ENCODE measurements at places on chromosomes 12 and 14.
A peak's percentile ranks its signal among the peaks of the same experiment; 100 is the strongest.

- no peaks in the 10 kb centered on the region for H3K36me3 ChIP-seq
- H3K4me1 ChIP-seq = no peaks in the 10 kb centered on the region
- H3K4me3 ChIP-seq = no peak overlapping the region
- no peak for DNase-seq
Measured at GRCh38 chr12:19382111-19382526, 57.2 kb upstream of the AEBP2 start.

DNA sequence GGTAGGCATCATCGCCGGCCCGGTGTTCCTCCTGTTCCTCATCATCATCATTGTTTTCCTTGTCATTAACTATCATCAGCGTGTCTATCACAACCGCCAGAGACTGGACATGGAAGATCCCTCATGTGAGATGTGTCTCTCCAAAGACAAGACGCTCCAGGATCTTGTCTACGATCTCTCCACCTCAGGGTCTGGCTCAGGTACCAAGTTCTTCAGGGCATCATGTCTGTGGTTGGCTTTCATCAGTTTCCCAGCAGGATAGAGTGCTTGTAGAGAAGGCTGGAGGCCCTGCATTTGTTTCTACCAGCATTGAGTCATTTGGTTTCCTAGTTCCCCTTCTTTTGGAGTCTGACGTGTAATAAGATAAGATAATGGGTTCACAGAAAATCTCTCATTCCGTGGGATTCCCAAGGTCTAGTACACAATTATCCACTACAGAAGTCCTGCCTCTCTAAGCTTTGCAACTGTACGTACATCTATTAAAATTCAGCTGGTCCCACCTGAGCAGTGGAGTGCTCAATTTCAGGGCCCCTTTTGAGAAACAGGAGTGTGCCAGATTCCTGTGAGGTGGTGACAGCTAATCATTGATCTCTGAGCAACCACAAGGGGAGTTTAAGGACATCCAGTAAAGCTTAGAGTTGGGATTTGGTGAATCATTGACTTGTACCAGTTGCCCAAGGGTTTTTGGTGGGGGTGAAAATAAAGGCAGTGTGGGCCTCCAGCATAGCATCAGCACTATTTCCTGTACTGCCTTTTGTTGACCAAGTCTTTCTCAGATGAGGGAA lies 25.1 kb downstream of the ACVR1B start:
- no peaks in the 10 kb centered on the region for H3K27me3 ChIP-seq
- DNase-seq = no peak
- H3K36me3 ChIP-seq = no peaks in the 10 kb centered on the region
- peaks cover 37% of the 10 kb centered on the region for H3K4me1 ChIP-seq

GRCh38 chr12:59695379-59695778 lies 99.5 kb downstream of the SLC16A7 start:
- H3K4me3 ChIP-seq = no peak overlapping the region
- peaks cover 2% of the 10 kb centered on the region for H3K36me3 ChIP-seq
- H3K27me3 ChIP-seq = no peaks in the 10 kb centered on the region
- no peak overlapping the region for H3K27ac ChIP-seq
- DNase-seq = no peak
- H3K4me1 ChIP-seq = no peaks in the 10 kb centered on the region

GRCh38 chr12:39426636-39427240 lies 16.2 kb downstream of the KIF21A start:
- no peaks in the 10 kb centered on the region for H3K27me3 ChIP-seq
- DNase-seq = no peak
- no peak overlapping the region for H3K4me3 ChIP-seq
- H3K36me3 ChIP-seq = no peaks in the 10 kb centered on the region
- no peaks in the 10 kb centered on the region for H3K4me1 ChIP-seq

DNA sequence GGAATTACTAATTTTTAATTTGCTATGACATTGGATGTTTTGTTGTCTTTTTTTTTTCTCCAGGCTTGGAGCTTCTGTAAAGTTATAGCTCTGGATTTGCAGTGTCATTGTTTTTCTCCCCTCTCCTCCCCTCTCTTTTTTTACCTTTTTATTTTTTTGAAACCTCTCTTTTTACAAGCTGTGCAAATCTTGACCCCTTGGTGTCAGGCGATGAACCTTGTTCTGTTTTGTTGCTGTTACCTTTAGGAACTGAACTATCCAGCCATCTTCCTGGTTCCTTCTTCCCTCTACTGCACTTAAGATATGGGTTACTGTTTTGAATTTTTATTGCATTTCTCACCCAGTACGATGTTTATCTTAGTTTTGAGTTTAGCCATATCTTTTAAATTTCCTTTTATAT lies 13.7 kb downstream of the KTN1 start:
- no peaks in the 10 kb centered on the region for H3K36me3 ChIP-seq
- DNase-seq = no peak
- H3K27ac ChIP-seq = no peak overlapping the region
- H3K4me3 ChIP-seq = no peak overlapping the region
- H3K27me3 ChIP-seq = no peaks in the 10 kb centered on the region
- no peaks in the 10 kb centered on the region for H3K4me1 ChIP-seq

DNA sequence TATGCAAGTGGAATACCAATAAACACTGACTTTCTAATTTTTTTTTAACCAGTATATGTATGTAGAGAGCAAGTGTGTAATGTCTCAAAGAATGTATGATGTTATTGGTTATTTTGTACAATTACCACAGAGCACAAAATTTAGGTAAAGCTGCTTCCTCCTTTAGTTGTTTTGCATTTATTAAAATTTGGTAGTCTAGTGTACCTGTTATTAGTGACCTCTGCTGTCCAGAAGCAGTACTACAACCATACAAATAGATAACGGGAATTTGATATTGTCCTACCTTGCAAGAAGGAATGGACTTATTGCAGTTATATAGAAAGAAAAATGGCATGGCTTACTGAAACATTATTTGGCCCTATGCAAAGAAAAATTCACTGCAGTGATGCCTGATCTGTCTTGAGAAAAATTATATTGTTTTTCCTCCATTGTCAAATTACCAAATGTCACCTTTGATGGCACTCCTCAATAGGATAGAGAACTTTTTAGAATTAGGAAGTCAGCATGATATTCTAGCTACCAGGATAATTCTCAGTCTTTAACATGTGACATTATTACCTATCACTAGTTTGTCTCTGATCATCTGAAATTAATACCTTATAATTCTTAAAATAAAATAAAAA lies 153.9 kb upstream of the RMST start:
- peaks cover 2% of the 10 kb centered on the region for H3K27me3 ChIP-seq
- no peaks in the 10 kb centered on the region for H3K36me3 ChIP-seq
- no peak overlapping the region for H3K27ac ChIP-seq
- peaks cover 16% of the 10 kb centered on the region for H3K4me1 ChIP-seq
- peak; percentile 77 for DNase-seq

- H3K27ac ChIP-seq = no peak overlapping the region
- no peak overlapping the region for H3K4me3 ChIP-seq
- peak; percentile 51 for DNase-seq
- no peaks in the 10 kb centered on the region for H3K27me3 ChIP-seq
Measured at GRCh38 chr12:6735448-6736191, 11.8 kb downstream of the COPS7A start.

DNA sequence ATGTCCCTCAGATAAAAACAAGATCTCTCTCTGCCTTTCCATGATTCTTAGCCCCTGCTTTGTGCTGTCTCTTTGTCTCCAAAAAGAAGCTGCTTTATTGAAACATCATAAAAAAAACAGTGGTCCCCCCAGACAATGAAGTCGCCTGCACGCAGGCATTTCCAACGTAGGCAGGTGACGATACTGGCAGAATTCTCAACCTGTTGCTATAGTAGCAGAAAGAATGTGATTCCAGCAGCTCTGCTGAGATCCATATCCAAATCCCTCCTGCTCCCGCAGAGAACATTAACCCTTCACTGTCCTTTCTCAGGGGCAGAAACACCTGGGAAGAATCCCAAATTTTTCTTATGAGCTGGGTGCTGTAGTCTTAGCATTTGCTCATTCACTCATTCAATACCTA lies 84.8 kb downstream of the STON2 start:
- no peaks in the 10 kb centered on the region for H3K4me1 ChIP-seq
- no peak overlapping the region for H3K27ac ChIP-seq
- H3K36me3 ChIP-seq = no peaks in the 10 kb centered on the region
- no peak overlapping the region for H3K4me3 ChIP-seq
- H3K27me3 ChIP-seq = peaks cover 4% of the 10 kb centered on the region
- DNase-seq = no peak

DNA sequence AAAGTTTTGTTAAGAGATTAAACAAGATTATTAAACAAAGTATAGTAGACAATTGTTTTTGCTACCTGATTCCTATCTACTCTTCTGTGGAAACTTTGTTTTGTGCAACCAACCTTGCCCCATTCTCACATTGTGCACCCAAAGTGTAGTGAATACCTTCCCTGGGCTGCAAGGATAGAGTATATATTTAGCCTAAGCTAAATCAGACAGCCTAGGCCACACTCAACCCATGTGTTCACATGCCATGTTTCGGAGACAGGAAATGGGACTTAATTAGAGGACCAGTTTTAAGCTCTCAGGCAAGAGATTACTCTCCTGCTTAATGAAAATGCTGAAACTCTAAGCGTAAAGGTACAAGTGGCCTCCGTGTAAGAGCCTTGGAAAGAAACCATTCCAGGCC lies 734.9 kb upstream of the USP15 start:
- DNase-seq = no peak
- H3K27ac ChIP-seq = no peak overlapping the region
- H3K4me1 ChIP-seq = no peaks in the 10 kb centered on the region
- no peak overlapping the region for H3K4me3 ChIP-seq
- no peaks in the 10 kb centered on the region for H3K36me3 ChIP-seq

GRCh38 chr14:75709207-75709812 lies 48.3 kb downstream of the TTLL5 start:
- DNase-seq = peak; percentile 75
- H3K36me3 ChIP-seq = peaks cover 3% of the 10 kb centered on the region
- H3K27ac ChIP-seq = no peak overlapping the region
- H3K4me1 ChIP-seq = no peaks in the 10 kb centered on the region
- H3K27me3 ChIP-seq = no peaks in the 10 kb centered on the region
- H3K4me3 ChIP-seq = no peak overlapping the region

GRCh38 chr12:62006076-62006732 lies 254.0 kb upstream of the USP15 start:
- H3K36me3 ChIP-seq = no peaks in the 10 kb centered on the region
- no peaks in the 10 kb centered on the region for H3K4me1 ChIP-seq
- no peak overlapping the region for H3K4me3 ChIP-seq

DNA sequence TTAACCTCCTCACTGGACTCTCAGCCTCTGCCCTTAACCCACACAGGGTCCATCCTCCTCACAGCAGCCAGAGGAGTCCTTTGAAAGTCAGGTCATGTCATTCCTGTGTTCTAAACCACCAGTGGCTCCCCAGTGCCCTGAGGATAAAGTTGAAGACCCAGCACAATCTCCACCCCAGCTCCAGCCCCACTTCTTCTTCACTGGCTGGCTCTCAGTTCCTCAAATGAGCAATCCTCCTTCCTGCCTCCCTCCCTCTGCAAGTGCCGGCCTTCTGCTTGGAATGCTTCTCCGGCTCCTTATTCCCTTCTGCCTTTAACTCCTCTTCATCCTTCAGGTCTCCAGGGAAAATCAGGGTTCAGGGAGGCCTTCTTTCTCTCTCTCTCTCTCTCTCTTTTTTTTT lies 32.0 kb upstream of the SPPL3 start:
- no peak for DNase-seq
- H3K27ac ChIP-seq = no peak overlapping the region
- no peak overlapping the region for H3K4me3 ChIP-seq
- H3K4me1 ChIP-seq = no peaks in the 10 kb centered on the region
- H3K27me3 ChIP-seq = peaks cover 3% of the 10 kb centered on the region

- H3K36me3 ChIP-seq = no peaks in the 10 kb centered on the region
- DNase-seq = no peak
- H3K27me3 ChIP-seq = no peaks in the 10 kb centered on the region
- H3K4me3 ChIP-seq = no peak overlapping the region
- H3K27ac ChIP-seq = no peak overlapping the region
Measured at GRCh38 chr12:91210618-91211017, 28.0 kb upstream of the DCN start.

GRCh38 chr12:98990648-98991047 lies 345.6 kb downstream of the APAF1 start:
- no peaks in the 10 kb centered on the region for H3K4me1 ChIP-seq
- no peaks in the 10 kb centered on the region for H3K27me3 ChIP-seq
- no peak for DNase-seq
- H3K27ac ChIP-seq = no peak overlapping the region
- H3K4me3 ChIP-seq = no peak overlapping the region

- peak; percentile 93 for DNase-seq
- H3K4me3 ChIP-seq = peak within 1 kb of the TSS; percentile 43
- peak within 1 kb of the TSS; percentile 71 for H3K27ac ChIP-seq
- H3K27me3 ChIP-seq = no peaks in the 10 kb centered on the region
- peaks cover 15% of the 10 kb centered on the region for H3K36me3 ChIP-seq
Measured at GRCh38 chr12:11171145-11171968, at the start of gene SMIM10L1. SMIM10L1 (plus strand) TSS chr12:11171194; CDS start chr12:11171357, 163 bp downstream.

GRCh38 chr12:55227643-55228042 lies 6.8 kb downstream of the OR10A7 start:
- H3K4me1 ChIP-seq = no peaks in the 10 kb centered on the region
- H3K27me3 ChIP-seq = peaks cover 21% of the 10 kb centered on the region

DNA sequence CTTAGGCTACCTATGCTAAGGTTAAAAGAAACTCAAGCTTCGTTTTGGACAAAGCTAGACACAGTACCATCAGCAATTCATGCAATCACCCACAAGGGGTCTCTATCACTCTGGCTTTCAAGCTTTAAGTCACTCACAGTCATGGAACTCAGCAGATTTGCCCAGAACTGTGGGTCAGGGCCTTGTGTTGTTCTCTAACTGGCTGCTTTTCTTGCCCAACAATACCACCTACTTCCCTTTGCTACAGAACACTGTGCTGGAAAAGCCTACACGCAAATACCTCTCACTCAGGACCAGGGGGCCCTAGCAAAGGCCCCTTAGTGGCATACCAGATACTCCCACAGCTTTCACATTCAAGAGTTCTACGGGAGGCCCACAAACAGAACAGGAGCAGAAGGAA lies 9.1 kb downstream of the NEMP1 start:
- DNase-seq = peak; percentile 85
- no peaks in the 10 kb centered on the region for H3K27me3 ChIP-seq
- peaks cover 8% of the 10 kb centered on the region for H3K36me3 ChIP-seq
- peaks cover 23% of the 10 kb centered on the region for H3K4me1 ChIP-seq
- peak overlapping the region; percentile 30 for H3K27ac ChIP-seq
- H3K4me3 ChIP-seq = no peak overlapping the region

GRCh38 chr12:92362785-92363184 lies 217.1 kb upstream of the BTG1 start:
- peaks cover 57% of the 10 kb centered on the region for H3K4me1 ChIP-seq
- H3K27ac ChIP-seq = peak overlapping the region; percentile 95
- peak overlapping the region; percentile 57 for H3K4me3 ChIP-seq
- peak; percentile 80 for DNase-seq
- no peaks in the 10 kb centered on the region for H3K27me3 ChIP-seq
- no peaks in the 10 kb centered on the region for H3K36me3 ChIP-seq

GRCh38 chr14:92679246-92679645 lies 69.2 kb downstream of the LGMN start:
- DNase-seq = no peak
- H3K27me3 ChIP-seq = no peaks in the 10 kb centered on the region
- H3K36me3 ChIP-seq = peaks cover 2% of the 10 kb centered on the region
- no peak overlapping the region for H3K4me3 ChIP-seq
- H3K27ac ChIP-seq = peak overlapping the region; percentile 66

GRCh38 chr12:75116646-75117198 lies 92.9 kb downstream of the KCNC2 start:
- no peak overlapping the region for H3K4me3 ChIP-seq
- no peak for DNase-seq
- H3K4me1 ChIP-seq = no peaks in the 10 kb centered on the region
